ENCODE measurements at places on chromosomes 2 and 18. TPM values are rescaled to one million over a fixed set of nuclear protein-coding genes. Genes with fewer than 3 reads are reported as not detected.

The CCBE1 gene
- polyA plus RNA-seq, result not detected

The DSG4 gene
- polyA plus RNA-seq, result not detected

The SIX3 gene
- 8.7 TPM for polyA plus RNA-seq

The ANKRD62 gene
- polyA plus RNA-seq, result not detected
